WTC11 (cell line): ENCODE measurements at places on chromosomes 11 and 22.

DNA sequence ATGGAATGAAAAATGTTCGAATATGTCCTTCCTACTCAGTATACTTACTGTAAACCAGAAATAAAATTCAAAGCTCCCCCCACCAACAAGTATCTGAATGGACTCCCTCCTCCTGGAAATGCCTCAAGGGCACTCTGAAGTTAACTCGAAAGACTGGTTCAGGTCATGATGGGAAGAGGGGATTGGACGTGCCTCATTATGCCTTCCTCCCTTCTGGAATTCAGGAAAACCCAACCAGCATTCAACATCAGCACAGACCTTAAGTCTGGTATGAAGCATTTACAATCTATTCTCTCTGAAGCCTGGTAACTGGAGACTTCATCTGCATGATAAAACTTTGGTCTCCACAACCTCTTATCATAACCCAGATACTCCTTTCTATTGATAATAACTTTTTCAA lies 428.3 kb upstream of the RAG2 start:
- DNase-seq = no peak

- DNase-seq = no peak
Observed at GRCh38 chr11:123410218-123410549, 19.9 kb upstream of the GRAMD1B start.

- peak; percentile 95 for DNase-seq
Observed at GRCh38 chr22:29470159-29470855, 9.7 kb upstream of the NEFH start.

GRCh38 chr22:31206896-31207687 lies 5.0 kb upstream of the LIMK2 start:
- no peak for DNase-seq
